CMK (cell line): ENCODE measurements at places on chromosomes 3 and 15.
A peak's percentile ranks its signal among the peaks of the same experiment; 100 is the strongest.

- DNase-seq: no peak
Measured at GRCh38 chr15:38843051-38843501, 278.5 kb upstream of the RASGRP1 start.

- DNase-seq: no peak
Measured at GRCh38 chr3:11238060-11238459, 34.1 kb upstream of the ATG7 start.

DNA sequence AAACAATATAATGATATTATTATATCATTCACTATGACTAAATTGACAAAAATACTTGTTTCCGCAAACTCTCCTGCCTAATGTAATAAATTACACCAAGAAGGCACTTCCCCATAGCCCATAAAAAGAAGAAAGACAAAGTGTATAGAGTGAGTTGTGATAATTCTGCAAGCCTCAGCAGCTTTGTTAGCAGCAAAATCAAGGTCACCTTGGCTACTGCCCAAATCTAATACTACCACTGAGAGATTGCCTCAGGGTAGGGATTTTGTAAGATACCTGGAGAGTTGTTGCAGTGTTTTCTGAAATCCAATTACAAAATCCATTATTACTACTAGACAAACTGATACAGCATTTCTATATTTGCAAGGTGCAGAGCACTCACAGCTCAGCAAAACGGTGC is 503.5 kb downstream of the FGF12 start:
- DNase-seq: no peak

GRCh38 chr15:80819001-80819400 is 39.8 kb downstream of the CEMIP start:
- DNase-seq: no peak

DNA sequence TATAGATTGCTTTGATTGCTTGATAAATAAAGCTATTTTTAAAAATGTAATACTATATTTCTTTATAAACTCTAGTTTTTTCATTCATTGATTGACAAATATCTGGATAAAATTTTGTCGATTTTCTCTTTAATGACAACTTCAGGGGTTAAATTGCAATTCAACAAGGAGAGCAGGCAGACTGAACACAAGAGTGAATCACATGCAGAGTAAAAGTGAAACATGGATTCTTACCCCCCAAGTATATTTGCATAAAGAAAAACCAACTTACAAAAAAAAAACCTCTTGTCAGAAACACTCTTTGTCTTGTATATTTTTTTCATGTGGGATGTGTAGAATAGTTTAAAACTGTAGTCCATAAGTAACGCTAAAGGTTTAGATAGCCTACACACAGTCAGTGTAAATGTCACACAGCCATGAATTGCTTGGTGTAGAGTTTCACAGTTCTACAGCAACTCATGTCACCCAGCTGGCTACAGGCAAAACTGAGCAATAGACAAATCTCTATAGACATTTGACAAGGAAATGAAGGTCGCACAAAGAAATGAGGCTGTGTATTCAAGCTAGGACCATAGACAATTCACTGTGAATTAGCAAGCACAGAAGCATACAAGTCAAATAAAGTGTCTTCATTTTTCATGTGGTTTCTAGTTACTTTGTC is 141.6 kb downstream of the THRB start:
- DNase-seq: no peak

GRCh38 chr3:195044411-195044810 is 226.5 kb downstream of the XXYLT1 start:
- DNase-seq: no peak

GRCh38 chr3:46375814-46376213 is 5.1 kb downstream of the CCR5 start:
- DNase-seq: no peak

GRCh38 chr3:142596726-142597088 is 514 bp downstream of the PLS1 start:
- DNase-seq: no peak

DNA sequence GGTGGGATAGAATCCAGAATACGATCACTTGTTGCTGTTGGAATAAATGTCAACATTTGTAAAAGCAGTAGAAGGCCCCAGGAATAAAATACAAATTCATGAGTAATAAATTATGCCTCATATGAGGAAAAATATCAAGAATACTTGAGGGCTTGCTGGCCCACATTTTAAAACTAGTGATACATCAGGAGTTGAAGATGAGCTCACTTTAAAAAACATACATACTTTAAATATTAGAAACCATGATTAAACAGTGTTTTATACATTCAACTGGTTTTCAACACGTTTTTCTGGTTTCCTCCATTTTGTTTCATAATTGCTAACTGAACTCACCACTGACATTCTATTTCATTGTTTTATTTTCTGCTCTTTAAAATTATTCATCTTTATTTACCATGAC is 141.4 kb downstream of the TFG start:
- no peak for DNase-seq

GRCh38 chr3:184711493-184712247 is at the start of gene MAGEF1:
MAGEF1 (minus strand) TSS chr3:184712064; CDS start chr3:184711821, 243 bp downstream.
- peak; percentile 68 for DNase-seq

GRCh38 chr3:18252578-18252977 is 172.6 kb downstream of the SATB1 start:
- no peak for DNase-seq

DNA sequence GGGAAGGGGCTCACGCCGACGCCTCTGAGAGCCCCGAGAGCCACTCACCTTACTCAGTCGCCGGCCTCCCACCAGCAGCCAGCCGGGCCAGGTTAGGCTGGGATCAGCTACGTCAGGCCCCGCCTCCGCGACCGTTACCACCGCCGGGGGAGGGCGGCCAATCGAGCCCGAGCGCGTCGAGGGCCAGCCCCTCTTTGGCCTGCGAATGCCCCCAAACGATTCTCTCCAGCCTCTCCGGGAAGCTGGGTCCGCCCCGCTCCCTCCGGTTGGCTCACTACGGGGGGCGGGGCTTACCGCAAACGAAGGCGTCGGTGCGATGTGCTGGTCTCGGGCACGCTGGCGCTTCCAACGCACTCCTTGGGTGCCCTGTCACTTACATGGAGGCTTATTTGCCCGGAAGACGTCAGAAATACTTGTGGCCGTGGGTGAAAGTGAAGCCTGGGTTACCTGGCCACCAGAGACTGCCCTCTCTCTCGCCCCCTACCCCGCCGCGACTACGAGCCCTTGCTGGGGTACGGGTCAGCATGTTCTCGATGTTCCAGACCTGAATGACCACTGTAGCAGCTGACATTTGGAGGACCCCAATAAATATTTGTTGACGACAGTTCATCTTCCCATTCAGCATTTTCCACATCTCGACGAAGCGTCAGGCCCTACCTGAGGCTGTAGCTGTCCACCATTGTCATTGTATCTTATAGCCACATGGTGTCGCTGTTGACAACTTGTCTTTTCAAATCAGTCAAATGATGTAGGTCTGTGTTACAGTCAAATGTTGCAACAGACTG is at the start of gene CEP70:
Gene CEP70 (minus strand): TSS at position 111 of the 785 bp plus-strand sequence. CDS start 21,333 bp downstream, outside the sequence.
- peak; percentile 83 for DNase-seq

GRCh38 chr15:78928616-78929093 is 16.2 kb downstream of the CTSH start:
- no peak for DNase-seq

DNA sequence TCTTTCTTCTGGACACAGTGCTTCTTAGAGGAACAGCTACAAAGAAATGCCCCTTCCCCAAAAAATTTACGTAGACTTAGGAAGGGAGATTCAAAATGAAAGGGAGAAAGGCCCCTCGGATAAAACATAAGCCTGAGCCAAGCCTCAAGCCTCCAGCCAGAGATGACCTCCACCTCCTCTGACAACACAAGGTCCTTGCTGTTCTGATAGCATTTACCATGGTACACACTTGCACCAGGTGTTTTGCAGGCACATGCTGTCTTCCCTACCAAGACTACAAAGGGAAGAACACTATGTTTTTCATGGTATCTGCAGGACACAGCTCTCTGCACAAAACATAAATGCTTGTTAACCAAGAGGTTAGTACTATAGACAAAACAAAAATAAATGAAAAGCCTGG is 27.8 kb downstream of the RYK start:
- no peak for DNase-seq

- DNase-seq: no peak
Measured at GRCh38 chr3:144059481-144059880, 87.9 kb downstream of the DIPK2A start.

DNA sequence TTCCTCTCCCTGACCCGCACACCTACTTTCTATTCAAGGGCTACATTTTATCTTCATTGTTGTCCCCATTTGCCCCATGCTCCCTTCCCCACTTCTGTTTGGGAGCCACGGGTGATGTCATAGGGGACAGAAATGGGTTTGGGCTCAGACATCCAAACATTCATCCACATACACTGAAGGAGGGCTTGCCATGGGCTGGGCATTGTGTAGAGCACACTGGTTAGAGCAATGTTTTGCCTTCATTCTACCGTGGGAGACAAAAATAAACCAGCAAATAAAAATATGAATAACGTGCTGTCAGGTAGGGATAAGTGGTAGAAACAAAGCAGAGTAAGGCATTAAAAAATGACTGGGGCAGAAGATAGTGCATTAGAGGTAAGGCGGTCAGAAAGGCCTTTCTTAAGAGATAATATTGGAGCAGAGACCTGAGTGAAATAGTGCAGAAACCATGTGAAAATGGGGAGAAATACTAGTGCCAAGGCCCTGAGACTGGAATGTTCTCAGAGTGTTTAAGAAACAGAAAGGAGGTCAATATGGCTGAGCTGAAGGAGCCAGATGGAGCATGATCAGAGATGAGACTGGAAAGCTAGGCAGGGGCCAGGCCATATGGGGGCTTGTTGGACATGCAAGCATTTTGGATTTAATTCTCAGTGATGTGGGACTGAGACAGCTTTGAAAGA is 40.9 kb upstream of the CLSTN2 start:
- no peak for DNase-seq

- peak; percentile 41 for DNase-seq
Measured at GRCh38 chr3:72336821-72337479, 511.3 kb downstream of the SHQ1 start.

- no peak for DNase-seq
Measured at GRCh38 chr3:32203854-32204253, 34.6 kb upstream of the CMTM8 start.

- no peak for DNase-seq
Measured at GRCh38 chr15:100849021-100849854, 30.4 kb upstream of the ALDH1A3 start.

DNA sequence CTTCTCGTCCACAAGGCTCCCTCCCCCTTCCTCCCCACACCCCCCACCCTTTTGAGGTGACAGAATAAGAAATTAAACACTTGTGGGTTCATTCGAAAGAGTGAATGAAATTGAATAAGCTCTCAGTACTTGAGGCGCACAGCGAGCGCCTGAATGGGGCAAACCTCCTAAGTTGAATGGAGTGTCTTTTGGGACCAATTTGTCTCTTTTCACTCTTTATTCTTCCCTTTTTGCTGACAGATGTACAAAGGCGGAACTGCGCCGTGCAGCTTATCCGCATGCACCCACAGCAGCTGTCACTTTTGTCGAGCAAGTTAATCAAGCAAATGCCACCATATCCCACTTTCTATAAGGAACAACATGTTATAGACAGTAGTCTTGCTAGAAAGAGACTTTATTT is 47.9 kb upstream of the FEZF2 start:
- no peak for DNase-seq

- DNase-seq: no peak
Measured at GRCh38 chr15:63603516-63603915, 6.3 kb downstream of the FBXL22 start.

DNA sequence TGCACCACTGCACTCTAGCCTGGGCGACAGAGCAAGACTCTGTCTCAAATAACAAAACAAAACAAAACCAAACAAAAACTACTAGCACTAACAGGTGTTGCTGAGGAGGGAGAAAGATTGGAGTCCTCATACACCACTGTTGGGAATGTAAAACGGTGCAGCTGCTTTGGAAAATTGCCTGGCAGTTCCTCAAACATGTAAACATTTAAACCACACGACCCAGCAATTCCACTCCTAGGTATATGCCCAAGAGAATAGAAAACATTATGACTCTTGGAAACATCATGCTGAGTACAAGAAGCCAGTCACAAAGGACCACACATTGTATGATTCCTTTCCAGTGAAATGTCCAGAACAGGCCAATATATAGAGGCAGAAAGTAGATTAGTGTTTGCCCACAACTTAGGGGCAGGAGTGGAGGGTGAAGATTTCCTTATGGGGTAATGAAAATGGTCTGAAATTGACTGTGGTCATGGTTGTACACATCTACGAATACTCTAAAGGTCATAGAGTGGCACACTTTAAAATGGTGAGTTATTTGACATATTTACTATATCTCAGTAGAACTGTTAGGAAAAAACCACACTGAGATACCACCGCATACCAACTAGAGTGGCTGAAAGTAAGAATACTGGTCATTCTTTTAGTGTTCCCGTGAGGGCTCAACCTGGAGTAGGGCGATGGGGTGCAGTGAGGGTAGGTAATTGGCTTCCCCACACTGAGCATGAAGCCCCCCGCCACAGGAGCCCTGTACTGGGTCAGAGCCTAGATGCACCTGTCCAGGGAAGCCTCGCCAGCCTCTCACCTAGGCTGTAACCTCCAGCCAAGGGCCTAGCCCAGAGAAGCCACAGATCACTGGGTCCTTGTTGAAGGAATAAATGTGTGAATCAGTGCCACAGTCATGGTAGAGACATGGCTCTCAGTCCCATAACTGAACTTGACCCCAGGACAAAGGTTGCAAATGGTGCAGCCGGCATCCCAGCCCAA is 131.1 kb downstream of the NUP210 start:
- DNase-seq: no peak

GRCh38 chr3:123696808-123697207 is 112.0 kb upstream of the HACD2 start:
- no peak for DNase-seq

GRCh38 chr3:123105201-123106189 is 38.7 kb downstream of the PDIA5 start:
- DNase-seq: no peak

- no peak for DNase-seq
Measured at GRCh38 chr15:39132070-39132469, 448.8 kb upstream of the THBS1 start.

DNA sequence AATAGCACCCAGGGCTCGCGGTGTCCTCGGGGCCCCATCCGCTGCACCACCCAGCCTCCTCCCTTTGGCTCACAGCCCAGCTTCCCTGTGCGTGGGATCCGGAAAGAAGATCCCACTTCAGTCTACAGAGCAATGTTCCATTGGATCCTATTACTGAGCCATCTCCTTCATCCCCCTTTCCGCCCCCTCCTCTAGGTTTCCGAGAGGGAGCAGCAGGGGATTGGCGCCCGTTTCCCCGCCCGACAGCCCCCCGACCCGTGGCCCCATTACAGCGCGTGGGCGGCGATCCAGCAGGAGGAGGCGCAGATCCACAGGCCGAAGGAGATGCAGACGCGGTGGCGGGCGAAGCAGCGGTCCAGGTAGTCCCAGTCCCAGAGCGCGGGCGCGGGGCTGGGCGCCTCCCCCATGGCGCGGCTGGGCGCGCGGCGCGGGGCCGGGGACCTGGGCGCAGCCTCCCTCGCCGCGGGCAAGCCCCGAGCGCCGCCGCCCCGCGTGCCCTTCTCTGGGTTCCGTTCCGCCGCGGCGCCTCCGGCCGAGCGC is 340 bp downstream of the TMEM44 start:
- no peak for DNase-seq

DNA sequence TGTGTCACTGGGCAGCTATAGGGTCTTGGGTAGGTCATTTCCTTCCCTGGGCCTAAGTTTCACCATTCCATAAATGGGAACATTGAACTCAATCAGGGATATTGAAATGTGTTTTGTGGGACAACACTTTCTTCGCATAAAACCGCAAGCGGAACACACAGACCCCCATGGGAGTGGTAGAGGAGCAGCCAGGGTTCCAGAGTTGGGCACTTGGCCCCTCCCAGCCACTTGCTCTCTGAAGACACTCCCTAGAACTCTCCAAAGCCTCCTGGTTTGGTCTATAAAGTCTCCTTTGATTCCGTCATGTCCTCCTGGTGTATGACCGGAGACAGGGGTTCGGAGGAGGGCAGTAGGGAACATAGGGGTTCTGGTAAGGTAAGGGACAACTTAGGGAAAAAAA is 271.7 kb downstream of the UACA start:
- no peak for DNase-seq
